ENCODE measurements at places on chromosomes 2 and 18.

DNA sequence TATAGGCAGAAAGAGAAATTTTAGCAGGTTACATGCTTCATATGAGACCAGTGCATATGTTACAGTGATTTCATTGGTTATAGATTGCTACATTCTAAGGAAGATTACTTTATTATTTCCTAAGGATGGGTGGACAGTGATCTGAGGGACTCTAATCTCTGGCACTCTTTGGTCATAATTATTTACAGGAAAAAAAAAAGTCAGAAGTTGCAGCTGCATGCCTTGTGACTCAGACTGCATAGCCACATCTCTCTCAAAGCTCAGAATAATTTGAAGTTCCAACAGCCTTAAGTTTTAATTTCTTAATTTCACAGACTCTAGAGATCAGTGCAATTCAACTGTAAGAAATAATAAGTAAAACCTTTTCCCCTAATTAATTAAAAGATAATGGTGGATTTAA lies 27.1 kb upstream of the BARD1 start:
- DNase-seq: no peak

- DNase-seq: no peak
Observed at GRCh38 chr2:33129263-33130053, 182.7 kb downstream of the LTBP1 start.

DNA sequence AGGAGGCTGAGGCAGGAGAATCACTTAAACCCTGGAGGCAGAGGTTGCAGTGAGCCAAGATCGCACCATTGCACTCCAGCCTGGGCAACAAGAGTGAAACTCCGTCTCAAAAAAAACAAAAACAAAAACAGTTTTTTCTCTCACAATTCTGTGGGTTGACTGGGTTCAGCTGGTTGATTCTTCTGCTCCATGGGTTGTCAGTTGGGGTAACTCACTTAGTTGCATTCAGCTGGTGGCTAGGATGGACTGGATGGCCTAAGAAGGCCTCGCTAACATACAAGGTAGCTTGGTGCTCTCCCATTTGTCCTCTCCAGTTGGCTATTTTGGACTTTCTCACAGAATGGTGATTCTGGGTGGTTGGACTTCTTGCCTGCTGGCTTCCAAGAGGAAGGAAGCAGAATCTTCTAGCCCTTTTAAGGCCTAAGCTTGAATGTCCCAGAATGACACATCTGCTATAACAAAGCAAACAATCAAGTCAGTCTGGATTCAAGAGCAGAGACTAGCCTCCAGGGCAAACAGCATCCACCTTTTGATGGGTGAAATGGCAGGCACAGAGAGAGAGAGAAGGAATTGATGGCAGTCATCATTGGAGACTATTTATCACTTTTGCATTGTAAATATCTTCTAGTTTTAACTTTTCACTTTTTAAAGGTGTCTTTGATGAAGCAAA lies 17.9 kb downstream of the LAMA3 start:
- no peak for DNase-seq

GRCh38 chr18:6613581-6613980 lies 115.9 kb upstream of the ARHGAP28 start:
- DNase-seq: no peak

- DNase-seq: no peak
Observed at GRCh38 chr2:12766421-12766879, 49.7 kb downstream of the TRIB2 start.

- DNase-seq: no peak
Observed at GRCh38 chr2:72937356-72937669, 20.0 kb downstream of the EMX1 start.
